Cerebellar nuclear complex (tissue), 1 donor: ENCODE measurements at places on chromosomes 2 and 18.

GRCh38 chr2:86048888-86049287 lies 56.8 kb downstream of the POLR1A start:
- DNase-seq, result no peak

- no peak for DNase-seq
Measured at GRCh38 chr18:56841836-56842235, 190.7 kb downstream of the WDR7 start.

DNA sequence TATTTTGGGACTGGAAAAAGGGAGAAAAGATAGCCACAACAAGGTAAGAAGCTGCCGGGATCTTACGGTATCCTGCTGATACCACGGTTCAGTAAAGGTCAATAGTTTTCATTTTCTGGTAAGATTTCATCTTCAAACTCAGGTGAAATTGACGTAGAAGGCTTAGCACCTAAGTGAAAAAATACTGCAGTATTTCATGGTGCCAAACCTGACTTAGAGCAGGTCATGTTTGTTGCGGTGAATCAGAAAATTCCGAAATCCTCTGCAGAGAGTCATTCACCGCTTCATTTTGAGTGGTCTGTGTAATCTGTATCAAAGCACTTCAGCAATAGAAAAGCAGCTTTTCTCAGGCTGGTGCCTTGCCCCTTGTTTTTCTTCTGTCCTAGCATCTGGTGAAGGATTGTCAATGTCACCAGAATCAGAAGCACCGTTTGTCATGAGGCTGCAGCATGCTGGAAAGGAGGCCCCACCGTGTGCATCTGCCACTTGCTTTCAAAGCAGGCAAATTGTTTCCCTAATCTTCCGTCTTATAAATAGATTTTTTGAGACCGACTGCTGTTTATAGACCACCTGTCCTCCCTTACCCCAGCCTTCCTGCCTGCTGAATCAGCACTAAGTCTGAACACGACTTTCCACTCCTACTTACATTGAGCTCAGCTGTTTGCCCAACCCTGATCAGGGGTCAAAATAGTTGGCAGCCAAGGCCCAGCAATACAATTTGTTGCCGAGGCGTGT lies 156.3 kb downstream of the EML6 start:
- peak; percentile 63 for DNase-seq

- no peak for DNase-seq
Measured at GRCh38 chr2:117856415-117857210, 42.1 kb downstream of the DDX18 start.

GRCh38 chr2:50538147-50538546 lies 493.8 kb downstream of the NRXN1 start:
- DNase-seq, result no peak

GRCh38 chr2:217248312-217248935 lies 388.6 kb upstream of the TNP1 start:
- DNase-seq, result no peak

DNA sequence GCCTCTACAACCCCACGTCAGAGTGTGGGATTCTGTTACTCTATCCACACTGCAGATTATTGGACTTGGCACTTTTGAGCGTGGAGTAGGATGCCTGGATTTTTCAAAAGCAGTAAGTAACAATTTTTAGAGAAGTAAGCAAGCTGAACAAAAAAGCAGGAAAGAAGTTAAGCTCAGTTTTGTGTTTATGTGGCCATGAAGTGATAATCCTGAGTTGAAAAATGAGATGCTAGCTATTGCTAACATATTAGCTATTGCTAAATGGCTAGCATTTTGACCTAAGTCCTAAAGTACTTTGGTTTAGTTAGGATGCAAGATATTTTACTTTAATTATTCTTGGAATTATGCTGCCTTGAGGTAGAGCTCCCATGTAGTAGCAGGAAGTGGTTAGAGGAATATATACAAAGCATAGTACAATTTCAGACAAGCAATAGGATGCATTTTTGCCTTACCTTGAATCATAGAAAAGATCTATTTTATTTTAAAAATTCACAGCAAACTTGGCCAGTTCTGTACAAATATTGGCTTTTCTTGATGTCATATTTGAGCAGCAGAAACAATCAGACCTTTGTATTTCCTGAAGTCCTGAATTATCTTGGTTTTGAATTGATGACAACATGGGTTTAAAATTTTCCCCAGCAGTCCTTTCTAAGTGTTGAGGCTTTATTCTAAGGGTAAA lies 74.6 kb downstream of the COX7A2L start:
- no peak for DNase-seq

GRCh38 chr18:42838546-42839145 lies 276.8 kb downstream of the RIT2 start:
- no peak for DNase-seq

DNA sequence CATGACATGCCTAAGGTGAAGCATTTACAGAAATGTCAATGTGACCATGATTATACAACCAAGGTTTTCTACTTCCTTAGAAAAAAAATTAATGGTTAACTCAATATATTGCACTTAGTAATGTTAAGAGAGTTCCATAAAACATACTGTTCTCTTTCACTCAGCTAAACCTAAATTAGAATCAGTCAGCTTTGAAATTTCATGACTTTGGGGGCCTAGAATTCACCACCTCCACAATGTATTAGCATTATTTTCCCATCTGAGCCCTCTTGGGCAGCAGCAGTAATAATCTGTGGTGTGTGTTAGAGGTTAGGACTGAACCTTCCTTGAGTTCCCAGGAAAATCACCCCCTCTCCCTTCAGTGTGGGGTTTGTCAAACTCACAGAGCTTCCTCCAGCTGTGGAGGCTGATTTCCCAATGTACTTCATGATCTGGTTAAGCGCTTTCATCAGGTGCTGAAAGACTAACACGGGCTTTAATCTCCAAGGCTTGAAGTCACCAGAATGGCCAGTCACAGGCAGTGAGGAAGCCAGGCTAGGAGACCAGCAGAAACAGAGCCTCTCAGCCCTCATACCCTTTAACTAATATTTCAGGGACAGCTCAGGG lies 7.1 kb upstream of the UPP2 start:
- DNase-seq, result no peak

DNA sequence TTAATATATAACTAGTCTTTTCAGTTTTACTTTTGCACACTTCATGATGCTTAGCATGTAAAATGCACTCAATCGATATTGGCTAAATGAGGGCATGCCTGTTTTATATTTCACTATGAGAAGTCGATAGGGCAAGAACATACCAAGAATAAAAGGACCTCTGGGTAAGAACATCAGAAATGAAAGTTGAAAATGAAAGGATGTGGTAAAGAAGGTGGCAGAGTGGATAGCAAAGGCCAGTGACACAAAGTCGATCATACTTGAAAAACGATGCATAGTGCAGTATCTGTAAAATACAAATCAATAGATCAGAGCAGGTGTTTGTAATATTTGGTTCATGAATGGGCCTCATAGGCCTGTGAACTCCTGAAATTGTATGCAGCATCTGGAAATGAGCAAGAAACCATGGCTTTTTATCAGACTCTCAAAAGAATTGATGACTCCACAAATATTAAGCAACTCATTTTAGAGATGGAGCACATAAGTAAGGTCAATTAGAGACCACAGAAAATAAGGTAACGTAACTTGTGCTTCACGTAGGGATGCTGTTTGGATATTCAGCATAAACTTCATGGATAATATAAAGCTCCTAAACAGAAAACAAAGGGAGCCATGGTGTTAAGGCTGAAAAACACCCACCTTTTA lies 653.4 kb downstream of the NYAP2 start:
- no peak for DNase-seq

- DNase-seq, result no peak
Measured at GRCh38 chr18:11983592-11983991, 2.3 kb downstream of the IMPA2 start.

- no peak for DNase-seq
Measured at GRCh38 chr2:28647682-28648081, 103.9 kb upstream of the PPP1CB start.

DNA sequence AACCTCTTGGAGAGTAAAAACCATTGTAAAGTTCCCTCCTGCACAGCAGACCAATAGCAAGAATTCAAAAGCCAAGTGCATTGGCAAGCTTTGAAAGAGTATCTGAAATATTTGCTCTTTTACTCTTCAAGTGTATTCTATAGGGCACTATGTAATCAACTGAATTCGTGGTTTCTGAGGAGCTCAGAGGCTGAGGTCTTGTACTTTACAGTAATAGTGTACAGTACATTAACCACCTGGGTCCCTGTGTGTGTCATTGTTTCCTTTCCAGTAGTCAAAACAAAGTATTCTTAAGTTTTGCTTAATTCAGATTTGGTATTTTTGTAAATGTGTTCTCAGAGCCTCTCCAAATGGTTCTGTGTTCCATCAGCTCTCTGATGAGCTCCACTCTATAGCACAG lies 769.7 kb downstream of the LRRTM4 start:
- no peak for DNase-seq

DNA sequence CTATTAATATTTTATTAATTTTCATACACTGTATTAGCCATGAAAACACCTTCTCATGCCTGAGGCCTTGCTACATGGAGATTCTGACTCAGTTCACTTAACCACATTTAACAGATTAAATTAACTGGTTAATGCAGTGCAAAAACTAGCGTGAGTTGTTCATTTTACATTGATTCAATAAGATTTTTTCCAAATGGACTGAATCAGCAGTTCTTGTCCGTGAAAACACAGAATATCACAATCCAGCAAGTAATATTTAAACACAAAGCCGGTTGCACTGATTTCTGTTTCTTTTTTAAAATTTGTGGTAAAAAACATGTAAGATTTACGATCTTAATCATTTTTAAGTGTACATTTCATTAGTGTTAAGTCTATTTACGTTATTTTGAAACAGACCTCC lies 118.2 kb upstream of the THUMPD2 start:
- DNase-seq, result no peak

- DNase-seq, result no peak
Measured at GRCh38 chr2:19895535-19895934, 6.2 kb downstream of the TTC32 start.

DNA sequence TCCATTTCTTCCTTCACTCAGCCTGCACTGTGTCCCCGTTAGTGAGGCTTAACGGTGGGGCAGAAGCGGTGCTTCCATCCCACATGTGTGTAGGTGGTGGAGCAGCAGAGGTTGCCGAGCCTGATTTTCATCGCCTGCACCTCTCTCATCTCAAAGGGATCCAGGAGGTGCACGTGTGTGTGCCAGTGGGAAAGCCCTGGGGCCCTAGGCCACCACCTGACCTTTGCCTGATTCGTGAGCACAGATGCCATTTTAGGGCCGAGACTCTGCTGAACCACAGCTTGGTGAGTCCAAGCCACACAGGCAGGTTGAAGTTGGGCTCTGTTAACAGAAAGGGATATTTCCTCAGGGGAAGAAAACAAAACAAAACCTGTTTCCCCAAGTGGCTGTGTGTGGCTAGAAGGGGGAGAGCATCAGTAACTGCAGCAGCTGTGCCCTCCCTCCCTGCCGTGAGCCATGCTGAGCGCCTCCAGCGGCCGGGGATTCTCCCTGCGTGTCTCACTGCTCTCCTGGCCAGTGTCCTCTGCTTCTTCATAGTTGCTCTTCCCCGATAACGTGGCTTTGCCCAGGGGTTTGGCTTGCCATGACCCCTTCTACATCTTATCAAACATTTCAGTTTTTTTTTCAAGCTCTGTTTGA lies 81.5 kb downstream of the MAPRE2 start:
- DNase-seq, result no peak

DNA sequence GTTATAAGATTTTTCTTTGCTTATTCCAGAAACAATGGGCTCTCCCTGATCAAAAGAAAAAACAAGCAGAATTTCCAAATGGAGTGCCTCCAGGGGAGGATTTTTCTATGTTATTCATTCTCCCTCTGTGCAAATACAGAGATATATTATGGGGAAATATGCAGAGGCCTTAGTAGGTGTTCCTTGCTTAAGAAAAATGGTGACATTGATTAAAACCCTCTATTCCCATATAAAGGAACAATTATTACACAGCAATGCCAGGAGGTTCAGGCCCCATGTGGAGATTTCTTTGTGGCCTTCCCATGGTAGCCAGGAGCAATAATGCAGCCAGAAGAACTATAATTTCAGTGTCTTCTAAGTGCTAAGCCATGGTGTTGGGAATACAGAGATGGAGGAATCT lies 255.9 kb upstream of the CXCR4 start:
- DNase-seq, result no peak

DNA sequence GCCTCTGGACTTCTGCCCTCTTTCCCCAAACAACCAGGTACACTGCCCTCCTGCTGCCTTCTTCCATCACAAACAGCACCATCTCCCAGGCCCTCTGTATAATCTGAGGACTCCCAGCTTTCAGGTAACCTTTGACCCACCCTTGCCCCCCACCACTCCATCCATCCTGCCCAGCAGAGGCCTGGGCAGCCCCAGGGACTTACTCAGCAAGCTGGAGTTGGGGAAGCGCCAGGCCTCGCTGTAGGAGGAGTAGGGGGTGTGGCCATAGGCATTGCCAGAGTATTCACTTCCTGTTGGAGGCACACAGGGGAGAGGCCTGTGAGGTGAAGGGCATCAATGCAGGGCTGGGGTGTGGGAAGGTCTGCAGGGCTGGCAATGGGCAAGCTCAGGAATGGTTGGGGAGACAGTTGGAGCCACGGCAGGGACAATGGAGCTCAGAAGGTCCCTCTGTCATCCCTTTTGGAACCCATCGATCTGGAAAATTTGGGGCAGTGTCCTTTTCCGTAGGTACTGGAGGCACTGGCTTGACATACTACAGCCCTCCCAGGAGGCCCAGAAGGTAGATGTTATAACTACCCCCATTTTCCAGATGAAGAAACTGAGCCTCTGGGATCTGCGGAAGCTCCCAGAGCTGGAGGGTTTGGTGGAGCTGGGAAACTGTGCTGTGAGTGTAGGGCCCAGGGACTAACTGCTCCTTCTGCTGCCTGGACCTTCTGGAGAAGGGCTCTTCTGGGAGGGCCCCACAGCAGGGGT lies 46.3 kb downstream of the PSD4 start:
- DNase-seq, result no peak

DNA sequence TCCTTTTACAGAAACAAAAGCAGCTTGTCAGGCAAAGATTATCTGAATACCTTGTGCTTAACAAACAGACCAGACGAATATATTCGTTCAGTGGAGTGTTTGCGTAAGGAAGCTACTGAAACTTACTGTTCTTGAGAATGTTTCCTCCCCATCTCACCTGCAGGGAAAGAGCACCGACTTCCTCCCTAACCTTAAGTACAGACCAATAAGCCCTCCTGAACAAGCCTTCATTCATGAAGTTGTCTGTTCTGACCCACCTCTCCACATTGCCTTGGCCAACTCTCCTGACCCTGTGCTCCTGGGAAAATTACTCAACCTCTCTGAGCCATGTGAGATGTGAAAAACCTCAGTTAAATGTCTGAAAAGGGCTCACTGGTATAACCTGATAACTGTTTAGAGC lies 35.2 kb downstream of the STK39 start:
- no peak for DNase-seq

DNA sequence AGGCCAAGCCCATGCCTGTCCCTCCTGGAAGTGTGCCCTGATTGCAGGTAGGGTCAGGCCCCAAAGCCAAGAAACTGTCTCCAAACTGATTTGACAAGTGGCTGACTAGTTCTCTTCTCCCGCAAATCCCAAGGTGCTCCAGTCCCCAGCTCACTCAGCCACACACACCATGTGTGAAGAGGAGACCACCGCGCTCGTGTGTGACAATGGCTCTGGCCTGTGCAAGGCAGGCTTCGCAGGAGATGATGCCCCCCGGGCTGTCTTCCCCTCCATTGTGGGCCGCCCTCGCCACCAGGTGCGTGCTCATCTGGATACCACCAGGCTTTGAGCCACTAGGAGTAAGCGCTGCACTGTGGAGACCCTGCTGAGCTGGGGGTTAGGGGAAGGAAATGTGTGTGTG lies 8.3 kb downstream of the ACTG2 start:
- no peak for DNase-seq

- DNase-seq, result no peak
Measured at GRCh38 chr2:47354013-47354847, 48.7 kb upstream of the MSH2 start.

GRCh38 chr2:17813010-17813741 lies 3.1 kb upstream of the MSGN1 start:
- DNase-seq, result no peak

- DNase-seq, result no peak
Measured at GRCh38 chr2:200193331-200193730, 113.2 kb upstream of the SPATS2L start.
